ENCODE measurements at places on chromosomes 7 and 10.

DNA sequence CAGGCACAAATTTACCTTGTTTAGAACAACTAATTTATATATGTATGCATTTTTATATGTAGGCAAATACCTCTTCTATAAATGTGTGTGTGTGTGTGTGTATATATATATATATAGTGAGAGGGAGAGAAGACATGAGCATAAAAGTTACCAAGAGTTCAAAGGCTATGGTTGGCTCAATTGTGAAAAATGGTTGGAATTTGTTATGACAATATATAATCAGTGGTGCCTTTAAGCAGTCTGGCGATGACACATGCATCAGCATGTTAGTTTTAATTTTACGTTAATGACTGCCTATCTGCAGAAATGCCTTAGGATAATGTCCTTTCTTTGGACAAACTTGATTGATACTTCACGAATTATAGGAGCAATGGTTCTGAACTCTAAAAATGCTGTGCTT, 980.8 kb upstream of the LRRTM3 start:
- DNase-seq: no peak

DNA sequence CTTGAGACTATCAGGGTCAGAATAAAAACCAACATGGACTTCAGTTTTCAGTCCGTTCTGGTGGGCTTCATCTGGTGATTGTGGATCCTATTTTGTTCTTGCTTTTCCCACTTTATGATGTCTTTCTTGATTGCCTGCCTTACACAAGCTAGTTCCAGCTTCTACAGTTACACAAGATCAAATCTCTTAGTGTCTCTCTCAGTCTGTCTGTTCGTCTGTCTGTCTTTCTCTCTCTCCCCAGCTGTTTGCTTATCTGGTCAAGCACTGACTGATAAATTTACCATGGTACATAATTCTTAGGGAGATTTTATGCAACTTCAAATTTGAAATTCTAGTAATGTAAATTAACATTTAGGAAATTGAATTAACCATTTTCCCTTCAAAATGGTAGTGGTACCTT, 35.8 kb downstream of the TAX1BP1 start:
- no peak for DNase-seq

GRCh38 chr7:78499971-78500370, 701.4 kb downstream of the PHTF2 start:
- DNase-seq: no peak

DNA sequence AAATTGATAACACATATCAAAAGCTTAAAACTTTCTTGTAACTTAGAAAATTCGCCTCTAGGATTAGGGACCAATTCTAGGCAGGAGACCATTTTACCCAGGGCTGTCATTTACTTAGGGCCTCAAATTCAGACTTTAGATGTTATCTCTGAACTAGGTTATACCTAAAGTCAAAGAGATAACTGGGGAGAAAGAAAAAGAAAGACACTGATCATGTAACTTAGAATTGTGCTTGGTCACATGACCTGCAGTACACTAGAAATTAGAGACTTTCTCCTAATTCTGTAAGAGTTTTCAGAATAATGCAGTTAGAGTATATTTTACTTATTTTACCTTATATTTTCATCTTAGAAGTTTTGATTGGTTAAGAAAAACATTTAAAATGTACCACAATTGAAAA, 16.7 kb downstream of the ASB4 start:
- no peak for DNase-seq

- DNase-seq: no peak
Measured at GRCh38 chr7:73373741-73374140, 45.8 kb downstream of the FKBP6 start.

DNA sequence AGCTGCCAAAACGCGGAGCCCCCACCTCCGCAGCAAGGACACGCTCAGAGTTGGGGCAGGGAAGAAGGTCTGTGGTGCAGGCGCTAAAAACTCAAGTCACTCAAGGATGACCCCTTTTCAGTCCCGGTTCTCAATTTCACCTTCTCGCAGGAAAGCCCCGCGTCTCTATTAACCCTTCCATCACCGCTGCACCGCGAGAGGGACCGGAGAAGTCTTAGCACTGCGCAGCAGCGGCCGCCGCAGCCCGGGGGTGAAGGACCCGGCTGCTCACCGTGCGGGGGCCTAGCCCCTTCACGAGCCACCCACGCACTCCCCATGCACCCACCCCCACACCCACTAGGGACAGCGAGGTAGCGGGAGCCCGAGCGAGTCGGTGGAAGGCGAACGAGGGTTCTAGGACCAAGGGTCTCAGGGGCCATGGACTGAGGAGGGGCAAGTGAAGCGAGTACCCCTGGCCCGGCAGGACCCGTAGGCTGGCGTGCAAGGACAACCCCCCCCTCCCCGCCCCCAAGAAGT, 162.9 kb downstream of the SH3PXD2A start:
- no peak for DNase-seq

- no peak for DNase-seq
Measured at GRCh38 chr10:95464280-95464679, 96.9 kb downstream of the SORBS1 start.

- no peak for DNase-seq
Measured at GRCh38 chr7:134645935-134646334, 718 bp upstream of the BPGM start.

- DNase-seq: no peak
Measured at GRCh38 chr10:1243486-1244234, 187.5 kb downstream of the WDR37 start.

- no peak for DNase-seq
Measured at GRCh38 chr7:140551355-140552239, 72.3 kb upstream of the MKRN1 start.

- no peak for DNase-seq
Measured at GRCh38 chr7:138468244-138469123, 8.4 kb downstream of the TRIM24 start.

DNA sequence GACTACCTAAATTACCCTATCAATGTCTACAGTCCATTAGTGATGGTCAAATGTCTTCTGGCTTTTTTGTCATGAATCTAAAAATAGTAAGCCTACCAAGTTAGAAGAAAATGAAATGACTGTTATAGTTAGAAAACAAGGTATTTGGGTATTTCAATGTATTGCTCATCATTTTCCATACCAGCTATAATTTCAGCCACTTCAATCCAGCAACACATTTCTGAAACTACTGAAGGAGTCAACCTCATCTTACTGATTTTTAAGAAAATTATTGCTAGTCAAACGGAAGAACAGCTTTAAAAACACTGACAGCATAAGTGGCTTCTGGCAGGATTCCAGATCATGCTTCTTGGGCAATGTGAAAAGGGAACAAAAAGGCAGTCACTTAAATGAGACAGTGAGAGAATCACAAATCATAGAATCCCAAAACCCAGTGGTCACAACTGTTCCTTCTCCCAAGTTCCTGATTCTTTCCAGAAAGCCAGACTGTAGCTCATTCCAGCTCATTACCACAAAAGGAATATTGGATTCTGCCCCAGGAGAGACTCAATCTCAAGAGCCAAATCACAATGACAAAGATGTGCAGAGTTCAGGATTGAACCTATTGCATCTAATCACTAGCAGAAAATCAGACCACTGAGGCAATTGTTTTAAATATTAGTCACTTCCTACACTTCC, 61.2 kb upstream of the LRRN3 start:
- no peak for DNase-seq

DNA sequence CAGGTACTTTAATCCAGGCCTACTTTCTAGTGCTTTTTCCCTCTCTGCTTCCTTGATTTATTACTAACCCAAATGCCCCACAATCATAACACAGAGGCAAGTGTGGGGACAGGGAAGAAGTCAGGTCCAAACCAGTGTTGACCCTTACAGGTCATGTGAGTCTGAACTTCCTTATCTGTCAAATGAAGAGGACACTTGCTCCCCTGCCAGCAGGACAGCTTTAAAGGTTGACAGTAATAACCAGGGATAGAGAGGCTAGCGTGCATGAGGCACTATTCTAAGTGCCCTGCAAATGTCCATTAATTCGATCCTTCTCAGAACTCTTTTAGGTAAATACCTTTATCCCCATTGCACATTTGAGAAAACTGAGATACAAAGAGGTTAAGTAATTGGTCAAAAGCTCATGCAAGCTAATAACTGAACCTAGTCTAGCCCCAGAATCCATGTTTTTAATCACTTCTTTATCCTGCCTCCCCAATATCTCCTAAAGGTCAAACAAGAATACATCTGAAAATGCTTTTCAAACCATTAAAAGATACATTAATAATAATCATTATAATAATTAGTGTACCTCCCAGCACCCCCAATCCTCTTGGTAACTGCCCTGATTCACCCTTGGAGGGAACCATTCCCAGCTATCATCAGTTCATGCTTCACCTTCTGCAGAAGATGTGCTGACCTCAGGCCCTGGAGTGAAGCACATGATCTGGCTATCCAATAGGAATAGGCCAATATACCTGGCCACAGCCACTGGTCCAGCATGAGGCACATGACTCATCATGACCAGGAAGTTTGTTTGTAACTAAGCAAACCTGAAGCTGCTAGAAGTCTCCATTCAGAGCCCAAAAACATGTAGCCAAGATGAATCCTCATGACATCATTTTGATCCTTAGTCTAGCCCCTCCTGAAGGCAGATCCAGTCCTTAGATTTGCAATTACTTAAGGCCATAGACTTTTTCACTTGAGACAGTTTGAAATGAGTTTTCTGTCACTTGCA, 40.7 kb downstream of the SGMS1 start:
- DNase-seq: no peak

Data from cortex of kidney (tissue), 1 donor.